ENCODE measurements at places on chromosomes 4 and X. TPM values are rescaled to one million over a fixed set of nuclear protein-coding genes. Genes with fewer than 3 reads are reported as not detected.
A peak's percentile ranks its signal among the peaks of the same experiment; 100 is the strongest.

SYP gene
- 2.7 TPM for total RNA-seq

DNA sequence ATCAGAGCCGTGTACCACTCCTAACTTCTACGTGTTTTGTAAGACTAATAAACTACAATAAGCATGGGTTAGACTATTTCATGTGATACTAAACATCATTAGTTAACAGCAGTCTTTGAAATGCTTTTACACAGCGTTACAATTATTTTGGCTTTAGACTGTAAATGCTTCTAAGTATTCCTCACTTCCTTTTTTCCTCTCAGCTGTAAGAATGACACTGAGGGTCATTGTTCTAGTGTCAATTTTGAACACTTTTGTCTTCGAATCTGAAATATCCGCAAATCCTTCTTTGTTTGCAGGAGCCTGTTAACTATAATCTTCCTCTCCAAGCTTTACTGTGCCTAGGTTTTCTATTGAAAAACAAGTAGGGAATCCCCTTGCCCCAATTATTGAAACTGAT, 1.5 kb downstream of the ABCE1 start:
- peak overlapping the region; percentile 94 for H3K4me3 ChIP-seq
- H3K27ac ChIP-seq = peak overlapping the region; percentile 98
- DNase-seq = no peak
- H3K36me3 ChIP-seq = peaks cover 12% of the 10 kb centered on the region
- H3K27me3 ChIP-seq = no peaks in the 10 kb centered on the region

DNA sequence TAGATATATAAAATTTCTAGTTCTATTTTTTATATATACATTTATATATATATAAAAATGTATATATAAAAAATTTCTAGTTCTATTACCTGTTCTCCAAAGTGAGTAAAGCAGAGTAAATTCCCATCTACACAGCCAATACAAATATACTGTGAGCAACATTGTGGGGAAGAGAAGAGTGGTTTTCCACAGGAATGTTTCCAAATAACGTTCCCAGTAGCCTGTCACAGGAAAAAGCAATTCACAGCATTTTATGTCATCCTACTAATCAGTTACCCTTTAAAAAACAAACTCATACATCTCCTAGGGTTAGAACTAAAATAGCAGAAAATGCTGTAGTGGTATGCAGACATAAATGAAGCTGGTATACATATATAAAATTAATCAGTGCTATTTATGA, 44.5 kb downstream of the AASDH start:
- peaks cover 3% of the 10 kb centered on the region for H3K36me3 ChIP-seq
- no peak overlapping the region for H3K4me3 ChIP-seq
- DNase-seq = no peak

DNA sequence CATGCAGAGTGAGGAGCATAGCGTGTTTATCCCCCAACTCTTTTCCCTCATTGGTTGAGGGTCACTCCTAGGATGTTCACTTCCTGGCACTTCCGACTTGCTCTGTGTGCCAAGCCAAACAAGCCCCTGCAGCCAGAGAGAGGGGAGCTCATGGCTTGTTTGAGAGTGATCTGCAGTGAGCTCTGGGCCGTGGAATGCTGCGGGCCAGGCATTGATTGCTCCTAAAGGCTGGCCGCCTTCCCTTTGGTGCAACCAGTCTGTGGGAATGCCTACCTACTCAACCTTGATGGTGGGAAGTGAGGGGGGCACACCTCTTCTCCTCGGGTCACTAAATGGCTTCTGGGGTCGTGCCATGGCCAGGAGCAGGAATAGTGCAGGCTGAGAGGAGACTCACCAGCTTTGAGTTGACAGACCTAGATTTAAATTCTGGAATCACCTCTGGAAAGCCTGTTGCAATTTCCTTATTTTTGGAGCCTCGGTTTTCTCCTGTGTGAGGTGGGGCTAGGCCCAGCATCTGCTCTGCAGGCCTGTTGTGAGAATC, 152.0 kb upstream of the STX18 start:
- no peak overlapping the region for H3K27ac ChIP-seq
- H3K36me3 ChIP-seq = peaks cover 6% of the 10 kb centered on the region
- no peak overlapping the region for H3K4me3 ChIP-seq

- H3K27me3 ChIP-seq = no peaks in the 10 kb centered on the region
- H3K4me1 ChIP-seq = peaks cover 26% of the 10 kb centered on the region
- no peak overlapping the region for H3K27ac ChIP-seq
- no peak for DNase-seq
- H3K36me3 ChIP-seq = peaks cover 36% of the 10 kb centered on the region
Measured at GRCh38 chr4:1195109-1195671, 22.8 kb upstream of the SPON2 start.
